T-helper 22 cell (primary cell): ENCODE measurements at places on chromosomes 2 and 18.

GRCh38 chr2:215895330-215895729 lies 118.0 kb downstream of the MREG start:
- no peak for DNase-seq

DNA sequence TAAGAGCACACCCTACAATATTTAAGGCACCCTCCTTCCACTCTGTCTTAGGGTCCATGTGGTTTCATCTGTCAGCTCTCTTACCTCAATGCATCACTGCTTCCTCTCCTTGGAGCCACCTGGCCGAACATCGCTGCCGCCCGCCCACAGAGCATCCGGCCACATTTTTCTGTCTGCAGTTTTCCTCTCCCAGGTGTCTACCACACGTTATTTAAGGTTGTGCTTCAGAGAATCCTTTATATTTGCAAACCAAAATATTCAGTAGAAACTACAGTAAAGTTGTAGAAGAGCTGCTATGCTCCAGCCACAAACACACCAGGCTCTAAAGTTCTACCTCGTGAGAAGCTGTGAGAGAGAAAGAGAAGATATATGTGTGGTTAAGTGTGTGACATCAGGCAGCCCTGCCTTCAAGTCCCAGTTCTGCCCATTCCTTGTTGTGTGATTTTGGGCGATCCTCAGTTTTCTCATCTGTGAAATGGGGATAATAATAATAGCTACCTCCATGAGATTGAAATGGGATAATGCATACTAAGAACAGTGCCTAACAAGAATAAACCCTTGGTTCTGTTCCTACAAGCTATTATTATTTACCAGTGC lies 4.9 kb upstream of the STK17B start:
- peak; percentile 86 for DNase-seq

DNA sequence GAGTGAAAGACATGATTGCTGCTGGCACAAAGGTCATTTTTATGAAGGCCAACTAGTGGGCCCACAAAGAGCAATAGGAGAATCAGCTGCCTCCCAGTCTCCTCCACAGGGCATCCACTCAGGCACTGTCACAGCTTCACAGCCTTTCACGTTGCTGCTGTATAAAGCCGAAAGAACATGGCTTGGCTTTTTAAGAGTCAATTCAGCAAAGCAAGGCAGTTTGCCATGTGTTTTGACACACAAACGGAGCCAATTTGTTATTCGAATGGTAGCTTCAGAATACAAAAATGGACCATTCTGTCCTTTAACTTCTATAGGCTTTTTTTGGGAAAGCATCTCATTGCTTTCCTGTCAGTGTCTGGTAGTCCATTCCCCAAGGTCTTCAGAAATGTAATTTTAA lies 283.4 kb upstream of the PARD3B start:
- no peak for DNase-seq

DNA sequence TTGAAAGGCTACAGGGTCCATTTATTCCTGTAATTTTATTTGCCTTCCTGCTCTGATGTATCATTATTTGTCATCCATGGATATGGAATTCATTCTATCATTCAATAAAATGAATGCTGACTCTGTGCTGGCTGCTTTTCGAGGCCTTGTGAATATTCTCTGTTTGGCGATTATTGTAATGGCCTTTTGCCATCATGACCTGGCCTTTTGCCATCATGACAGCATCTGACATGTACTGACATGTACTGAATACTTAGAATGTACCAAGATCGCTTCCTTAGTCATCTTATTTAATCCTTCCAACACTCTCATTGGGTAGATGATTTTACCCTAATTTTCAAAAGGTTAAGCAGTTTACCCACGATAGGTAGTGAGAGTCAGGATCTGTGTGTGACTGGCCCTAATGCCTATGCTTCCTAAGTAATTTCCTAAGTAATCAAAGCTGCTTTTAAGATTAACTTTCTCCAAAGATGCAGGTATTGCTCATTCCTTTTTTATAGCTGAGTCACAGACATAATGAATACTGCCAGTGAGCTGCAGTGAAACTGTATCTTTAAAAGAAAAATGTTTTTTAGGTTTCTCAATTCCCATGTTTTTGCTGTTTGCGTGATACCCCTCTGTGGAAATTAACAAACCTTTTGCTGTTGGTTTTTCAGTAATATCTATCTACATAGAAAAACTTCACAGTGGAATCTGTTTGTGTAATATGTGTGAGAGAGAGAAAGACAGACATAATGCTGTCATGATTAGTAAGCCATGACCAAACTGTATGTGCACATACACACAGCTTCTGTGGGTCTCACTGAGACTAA lies 127.8 kb downstream of the CERS6 start:
- no peak for DNase-seq

- DNase-seq, result no peak
Measured at GRCh38 chr2:199590321-199591203, 132.8 kb upstream of the SATB2 start.

- DNase-seq, result no peak
Measured at GRCh38 chr2:218849721-218850120, 9.9 kb upstream of the WNT6 start.

- no peak for DNase-seq
Measured at GRCh38 chr18:25814841-25815458, 275.5 kb downstream of the SS18 start.

DNA sequence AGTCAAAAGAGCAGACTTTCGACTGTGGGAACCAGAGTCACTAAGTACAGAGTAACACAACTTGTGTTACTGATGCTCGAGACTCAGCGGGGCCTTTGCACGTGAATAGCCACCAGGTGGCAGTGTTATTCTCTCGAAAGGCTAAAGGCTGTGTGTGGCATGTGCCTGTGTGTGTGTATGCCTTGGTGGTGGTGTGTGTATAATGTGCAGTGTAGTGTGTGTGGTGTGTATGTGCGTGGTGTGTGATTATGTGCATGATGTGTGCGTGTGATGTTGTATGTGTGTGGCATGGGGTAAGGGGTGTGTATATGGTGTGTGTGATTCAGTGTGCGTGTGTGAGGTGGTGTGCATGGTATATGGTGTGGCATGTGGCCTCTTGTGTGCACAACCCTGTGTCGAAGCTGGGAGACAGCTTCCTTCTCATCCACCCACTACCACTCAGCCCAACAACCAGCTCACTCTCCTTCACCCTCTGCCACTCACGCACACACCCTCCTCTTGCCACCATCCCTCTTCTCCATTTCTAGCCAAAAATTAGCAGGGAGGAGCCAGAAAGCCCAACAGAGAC lies 83.0 kb upstream of the ZNF532 start:
- DNase-seq, result peak; percentile 31

- no peak for DNase-seq
Measured at GRCh38 chr18:49086926-49087325, 136.2 kb upstream of the SMAD7 start.

DNA sequence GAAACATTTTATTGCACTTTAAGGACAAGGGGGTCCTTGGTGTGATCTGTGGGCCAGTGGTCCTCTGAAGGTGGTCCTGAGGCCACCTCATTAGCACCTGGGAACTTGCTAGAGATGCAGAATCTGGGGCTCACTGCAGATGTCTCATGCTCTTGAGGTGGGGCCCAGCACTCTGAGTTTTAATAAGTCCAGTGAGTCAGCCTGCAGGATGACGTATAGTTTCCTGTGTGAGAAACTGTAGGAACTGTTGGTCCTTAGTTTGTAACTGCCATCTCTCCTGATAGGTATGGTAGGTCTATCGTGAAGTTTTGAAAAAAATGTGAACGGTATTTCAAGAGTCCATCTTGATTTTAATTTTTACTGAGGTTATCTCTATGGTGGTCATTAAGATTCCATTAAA lies 2.8 kb downstream of the TRPM8 start:
- DNase-seq, result no peak

GRCh38 chr18:41660654-41661053 lies 294.4 kb upstream of the PIK3C3 start:
- no peak for DNase-seq

GRCh38 chr2:763766-764525 lies 86.7 kb upstream of the TMEM18 start:
- no peak for DNase-seq

- no peak for DNase-seq
Measured at GRCh38 chr18:74040459-74041332, 106.9 kb downstream of the FBXO15 start.

- DNase-seq, result no peak
Measured at GRCh38 chr2:181376442-181376841, 80.7 kb upstream of the ITGA4 start.

GRCh38 chr2:101818531-101819451 lies 121.3 kb downstream of the MAP4K4 start:
- DNase-seq, result no peak

DNA sequence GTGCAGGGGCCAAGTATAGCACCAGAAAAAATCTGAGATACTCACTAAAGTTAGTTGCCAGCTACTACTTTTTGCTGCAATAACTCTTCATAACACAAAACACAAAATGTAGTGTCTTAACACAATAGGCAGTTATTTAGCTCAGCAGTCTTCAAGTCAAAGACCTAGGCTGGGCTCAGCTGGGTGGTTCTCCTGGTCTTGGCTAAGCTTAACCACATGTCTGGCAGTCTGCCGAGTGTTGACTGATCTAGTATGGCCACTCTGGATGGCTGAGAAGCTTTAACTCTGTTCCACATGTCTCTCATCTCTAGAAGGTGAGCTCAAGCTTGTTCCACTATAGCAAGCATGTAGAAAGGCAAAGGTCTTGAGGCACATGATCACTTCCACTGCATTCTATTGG lies 451.6 kb downstream of the SOX11 start:
- DNase-seq, result no peak

DNA sequence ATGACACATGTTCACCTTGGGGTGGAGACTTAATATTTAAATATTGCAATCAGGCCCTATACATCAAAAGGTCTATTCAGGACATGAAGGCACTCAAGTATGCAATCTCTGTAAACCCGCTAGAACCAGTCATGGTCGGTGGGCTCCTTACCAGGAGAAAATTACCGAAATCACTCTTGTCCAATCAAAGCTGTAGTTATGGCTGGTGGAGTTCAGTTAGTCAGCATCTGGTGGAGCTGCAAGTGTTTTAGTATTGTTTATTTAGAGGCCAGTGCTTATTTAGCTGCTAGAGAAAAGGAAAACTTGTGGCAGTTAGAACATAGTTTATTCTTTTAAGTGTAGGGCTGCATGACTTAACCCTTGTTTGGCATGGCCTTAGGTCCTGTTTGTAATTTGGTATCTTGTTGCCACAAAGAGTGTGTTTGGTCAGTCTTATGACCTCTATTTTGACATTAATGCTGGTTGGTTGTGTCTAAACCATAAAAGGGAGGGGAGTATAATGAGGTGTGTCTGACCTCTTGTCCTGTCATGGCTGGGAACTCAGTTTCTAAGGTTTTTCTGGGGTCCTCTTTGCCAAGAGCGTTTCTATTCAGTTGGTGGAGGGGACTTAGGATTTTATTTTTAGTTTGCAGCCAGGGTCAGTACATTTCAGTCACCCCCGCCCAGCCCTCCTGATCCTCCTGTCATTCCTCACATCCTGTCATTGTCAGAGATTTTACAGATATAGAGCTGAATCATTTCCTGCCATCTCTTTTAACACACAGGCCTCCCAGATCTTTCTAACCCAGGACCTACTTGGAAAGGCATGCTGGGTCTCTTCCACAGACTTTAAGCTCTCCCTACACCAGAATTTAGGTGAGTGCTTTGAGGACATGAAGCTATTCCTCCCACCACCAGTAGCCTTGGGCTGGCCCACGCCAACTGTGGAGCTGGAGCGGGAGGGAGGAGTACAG lies 108.1 kb downstream of the XRCC5 start:
- DNase-seq, result no peak

DNA sequence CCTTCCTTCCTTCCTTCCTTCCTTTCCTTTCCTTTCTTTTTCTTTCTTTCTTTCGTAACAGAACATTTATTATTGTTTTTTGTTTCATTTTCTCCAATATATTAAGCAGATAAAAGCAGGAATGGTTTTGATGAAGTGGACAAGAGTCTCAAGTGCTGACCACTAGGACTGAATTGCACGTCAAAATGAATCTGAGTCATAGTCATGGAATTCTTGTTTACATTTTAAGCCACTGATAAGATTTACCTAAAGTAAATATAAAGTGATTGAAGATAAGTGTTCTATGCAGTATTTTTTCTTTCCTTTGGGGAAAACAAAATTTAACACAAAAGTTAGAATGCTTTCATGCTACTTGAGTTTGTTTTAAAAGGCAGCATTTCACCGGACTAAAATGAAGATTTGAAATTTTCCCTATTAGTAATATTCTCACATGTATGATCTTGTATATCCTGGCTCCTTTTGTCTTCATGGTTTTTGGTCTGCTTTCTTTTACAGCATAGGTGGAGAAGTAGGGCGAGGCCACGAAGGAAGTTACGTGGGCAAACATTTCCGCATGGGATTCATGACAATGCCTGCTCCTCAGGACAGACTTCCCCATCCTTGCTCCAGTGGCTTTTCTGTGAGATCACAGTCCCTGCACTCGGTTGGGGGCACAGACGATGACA lies 113.5 kb downstream of the NYAP2 start:
- DNase-seq, result no peak

DNA sequence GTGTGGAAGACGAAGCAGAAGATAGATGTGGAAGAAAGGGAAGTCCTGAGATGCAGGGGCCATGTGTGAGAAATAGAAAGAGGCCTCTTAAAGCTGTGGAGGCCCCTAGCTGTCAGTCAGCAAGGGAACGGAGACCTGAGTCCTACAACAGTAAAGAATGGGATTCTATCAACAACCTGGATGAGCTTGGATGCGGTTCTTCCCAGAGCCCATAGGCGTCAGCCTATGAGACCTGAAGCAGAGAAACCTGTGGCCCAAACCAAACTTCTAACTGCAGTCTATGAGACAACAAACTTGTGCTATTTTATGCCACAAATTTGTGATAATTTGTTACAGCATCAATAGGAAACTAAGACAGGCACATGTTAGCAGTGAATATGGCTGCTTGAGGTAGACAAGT lies 583.7 kb downstream of the ADCYAP1 start:
- no peak for DNase-seq

DNA sequence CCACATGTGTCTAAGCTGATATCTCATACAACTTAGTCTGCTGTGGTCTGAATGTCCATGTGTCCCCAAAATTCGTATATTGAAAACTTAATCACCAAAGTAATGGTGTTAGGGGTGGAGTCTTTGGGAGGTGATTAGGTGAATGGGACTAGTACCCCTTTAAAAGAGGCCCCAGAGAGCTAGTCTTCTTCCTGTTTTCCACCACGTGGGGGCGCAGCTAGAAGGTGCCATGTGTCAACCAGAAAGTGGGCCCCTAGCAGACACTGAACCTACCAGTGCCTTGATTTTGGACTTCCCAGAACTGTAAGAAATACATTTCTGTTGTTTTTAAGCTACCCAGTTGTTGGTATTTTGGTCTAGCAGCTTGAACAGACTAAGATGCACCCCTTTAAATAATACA lies 86.6 kb downstream of the ASB1 start:
- DNase-seq, result no peak

DNA sequence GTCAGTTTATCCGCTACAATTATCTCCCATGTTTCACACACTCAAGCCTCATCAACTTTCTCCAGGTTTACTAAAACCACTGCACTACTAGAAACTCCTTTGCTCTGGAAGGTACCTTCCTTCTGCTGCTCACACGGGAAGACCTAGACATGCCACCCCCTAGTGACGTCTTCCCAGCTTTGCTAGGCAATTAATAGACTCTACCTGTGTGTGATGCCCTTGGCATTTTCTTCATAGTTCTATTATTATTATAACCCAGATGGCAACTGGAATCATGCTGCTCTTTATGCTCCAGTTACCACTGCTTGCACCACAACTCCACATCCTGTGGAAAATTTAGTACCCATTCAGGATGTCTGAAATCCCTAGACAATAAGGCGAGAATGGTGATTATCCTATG lies 42.4 kb downstream of the CACNB4 start:
- DNase-seq, result no peak

GRCh38 chr2:173442542-173442941 lies 87.9 kb downstream of the CDCA7 start:
- DNase-seq, result no peak
